ENCODE measurements at places on chromosomes 13 and 19.

DNA sequence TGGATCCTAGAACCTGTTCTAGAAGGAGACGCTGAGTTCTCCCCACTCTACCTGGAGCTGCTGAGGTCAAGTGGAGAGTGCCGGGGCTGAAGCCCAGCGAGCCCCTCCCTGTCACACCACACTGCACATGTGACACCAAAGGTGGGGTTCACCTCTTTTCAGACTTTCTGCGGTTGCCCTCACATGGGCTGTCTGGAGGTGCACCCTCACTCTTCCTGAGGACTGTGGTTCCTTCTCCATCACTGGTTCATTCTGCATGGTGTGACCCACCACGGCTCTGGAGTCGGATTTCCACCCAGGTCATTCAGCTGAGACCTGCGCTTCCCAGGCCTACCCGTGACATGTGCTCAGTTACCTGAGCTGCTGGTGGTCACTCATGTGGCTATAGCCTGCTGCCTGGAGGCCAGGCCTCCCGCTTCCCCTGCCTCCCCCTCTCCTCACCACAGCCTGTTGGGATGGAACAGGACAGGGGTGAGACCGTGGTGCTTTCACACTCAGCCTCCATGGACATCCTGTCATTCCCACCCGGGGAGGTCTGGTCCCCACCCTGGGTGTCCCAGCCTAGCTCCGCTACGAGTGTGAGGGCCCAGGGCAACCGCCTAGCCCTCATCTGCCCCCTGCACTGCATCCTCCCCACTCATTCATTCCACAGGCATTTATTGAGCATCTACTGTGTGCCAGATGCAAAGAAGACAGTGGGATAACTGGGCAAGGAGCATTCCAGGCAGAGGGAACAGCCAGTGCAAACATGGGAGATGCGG lies 605 bp upstream of the A1BG start:
- DNase-seq: no peak

DNA sequence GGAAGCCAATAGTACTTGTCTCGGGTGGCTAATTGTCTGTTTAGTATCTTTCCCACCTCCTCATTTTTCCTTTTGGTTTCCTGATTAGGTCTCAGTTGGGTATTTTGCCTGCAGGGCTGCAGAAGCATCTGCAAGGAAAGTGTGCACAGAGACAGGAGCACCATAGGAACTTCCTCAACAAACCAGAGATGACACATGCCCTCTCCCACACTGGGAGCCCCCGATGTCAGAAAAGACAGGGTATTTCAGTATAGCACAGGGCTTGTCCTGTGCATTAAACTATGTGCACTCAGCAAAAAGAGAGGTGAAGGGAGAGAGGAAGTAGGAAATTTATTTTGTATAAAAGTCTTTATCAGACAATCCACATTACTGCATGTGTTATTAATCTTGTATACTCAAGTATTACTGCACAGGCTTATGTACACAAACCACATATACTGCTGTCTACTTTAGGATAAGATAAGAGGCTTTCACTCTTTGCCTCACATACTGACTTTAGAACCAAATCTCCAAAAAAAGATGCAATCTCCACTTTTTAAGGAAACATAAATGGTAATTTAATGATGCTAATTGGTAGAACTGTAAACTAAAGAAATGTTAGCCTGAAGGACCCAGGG lies 501.0 kb downstream of the FOXO1 start:
- DNase-seq: no peak

DNA sequence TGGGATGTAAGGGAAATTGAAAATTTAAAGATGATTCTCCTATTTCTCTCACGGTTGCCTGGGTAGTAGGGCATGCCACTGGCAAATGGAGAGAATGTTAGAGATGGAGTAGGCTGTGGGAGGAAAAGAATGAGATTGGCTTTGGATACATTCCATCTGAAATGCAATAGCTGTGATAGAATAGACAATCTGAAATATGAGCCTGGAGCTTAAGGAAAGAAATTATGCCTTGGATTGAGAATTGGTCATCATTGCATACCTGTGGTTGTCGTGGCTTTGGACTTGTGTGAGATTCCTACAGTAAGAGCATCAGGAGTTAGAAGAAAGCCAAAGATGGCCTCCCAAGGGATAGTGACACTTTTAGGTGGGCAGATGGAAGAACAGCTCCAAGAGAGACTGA lies 305.1 kb upstream of the SLC10A2 start:
- no peak for DNase-seq

DNA sequence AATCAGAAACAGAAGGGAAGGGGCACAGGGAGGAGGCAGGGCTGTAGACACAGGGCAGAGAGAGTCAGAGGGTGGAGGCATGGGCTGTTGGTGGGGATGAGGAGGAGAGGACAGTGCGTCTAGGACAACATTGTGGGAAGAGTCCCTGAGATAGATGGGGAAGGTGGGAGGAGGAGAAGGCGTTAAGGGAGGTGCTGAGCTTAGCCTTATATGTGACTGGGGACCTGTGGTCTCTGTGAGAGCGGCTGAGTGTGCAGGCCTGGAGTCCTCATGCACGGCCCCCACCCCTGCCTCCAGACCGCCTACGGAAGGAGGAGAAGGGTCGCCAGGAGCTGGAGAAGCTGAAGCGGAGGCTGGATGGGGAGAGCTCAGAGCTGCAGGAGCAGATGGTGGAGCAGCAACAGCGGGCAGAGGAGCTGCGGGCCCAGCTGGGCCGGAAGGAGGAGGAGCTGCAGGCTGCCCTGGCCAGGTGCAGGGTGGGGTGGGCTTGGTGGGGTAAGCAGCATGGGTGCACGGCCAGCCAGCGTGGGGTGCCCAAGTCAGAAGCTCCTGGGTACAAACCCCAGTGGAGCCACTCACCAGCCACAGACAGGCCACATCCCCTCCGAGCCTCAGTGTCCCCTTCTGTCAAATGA lies 56.8 kb downstream of the KCNC3 start:
- DNase-seq: no peak

- no peak for DNase-seq
Observed at GRCh38 chr13:85508683-85509329, 290.4 kb downstream of the SLITRK6 start.

GRCh38 chr13:32403108-32403507 lies 24.8 kb downstream of the N4BP2L1 start:
- DNase-seq: no peak

DNA sequence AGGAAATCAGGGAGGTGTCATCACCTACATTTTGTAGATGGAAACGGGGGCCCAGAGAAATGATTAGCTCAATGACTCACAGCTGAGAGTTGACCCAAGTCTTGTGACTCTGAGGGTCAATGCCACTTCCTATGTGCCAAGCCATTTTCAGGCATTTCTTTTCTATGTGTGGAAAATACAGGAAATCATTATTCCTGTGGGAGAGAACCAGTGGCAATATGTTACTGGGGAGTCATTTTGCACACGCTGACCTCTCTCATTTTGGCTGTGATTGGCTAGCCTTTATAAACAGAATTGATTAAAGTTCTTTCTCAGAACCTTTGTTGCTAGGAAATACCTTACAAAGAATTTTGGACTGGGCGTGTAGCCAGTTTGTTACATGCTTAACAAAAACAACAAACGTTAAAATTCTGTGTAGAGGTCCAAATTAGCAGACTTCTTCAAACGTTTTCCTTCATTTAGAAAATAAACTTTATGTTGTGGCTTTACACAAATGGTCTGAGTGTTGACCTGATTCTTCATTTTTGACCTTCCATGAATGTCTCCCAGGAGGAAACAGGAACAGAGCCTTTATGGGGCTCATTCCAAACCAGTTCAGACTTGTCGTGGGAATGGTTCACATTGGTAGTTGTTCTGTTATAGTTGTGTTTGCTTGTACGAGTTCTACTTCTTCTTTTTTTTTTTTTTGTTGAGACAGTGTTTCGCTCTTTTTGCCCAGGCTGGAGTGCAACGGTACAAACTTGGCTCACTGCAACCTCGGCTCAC lies 11.4 kb downstream of the PCCA start:
- DNase-seq: no peak

DNA sequence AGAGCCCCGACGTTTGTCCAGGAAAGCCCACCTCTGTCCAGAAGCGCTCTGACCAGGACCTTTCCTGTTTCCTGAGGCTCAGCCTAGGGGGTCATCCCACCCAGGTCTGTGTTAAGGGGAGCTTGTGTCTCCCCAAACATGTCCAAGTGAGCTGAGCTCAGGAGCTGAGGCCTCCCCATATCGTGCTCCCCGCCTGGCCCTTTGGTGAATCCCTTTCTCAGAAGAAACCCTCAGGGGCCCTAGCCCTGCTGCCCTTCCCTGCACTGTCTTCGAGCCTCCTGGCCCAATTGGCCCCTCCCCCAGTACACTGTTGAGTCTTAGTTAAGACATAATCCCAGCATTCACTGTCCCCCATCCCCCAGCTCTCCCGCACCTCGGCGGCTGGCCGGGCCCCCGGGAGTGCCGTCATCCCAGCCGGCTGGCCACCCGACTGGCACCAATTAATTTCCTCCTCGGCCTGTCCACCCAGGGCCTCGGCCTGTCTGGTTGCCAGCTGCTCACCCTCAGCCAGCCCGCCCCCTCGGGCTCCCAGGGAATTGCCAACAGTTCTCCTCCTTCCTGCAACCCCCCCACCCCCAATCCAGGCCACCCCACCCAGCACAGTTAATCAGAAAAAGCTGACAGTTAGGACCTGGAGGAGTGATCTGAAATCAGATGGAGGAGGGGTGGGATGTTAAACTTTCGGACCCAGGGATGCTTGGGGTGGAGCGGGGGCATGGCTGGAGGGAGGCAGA lies 13.6 kb downstream of the IER2 start:
- DNase-seq: no peak

DNA sequence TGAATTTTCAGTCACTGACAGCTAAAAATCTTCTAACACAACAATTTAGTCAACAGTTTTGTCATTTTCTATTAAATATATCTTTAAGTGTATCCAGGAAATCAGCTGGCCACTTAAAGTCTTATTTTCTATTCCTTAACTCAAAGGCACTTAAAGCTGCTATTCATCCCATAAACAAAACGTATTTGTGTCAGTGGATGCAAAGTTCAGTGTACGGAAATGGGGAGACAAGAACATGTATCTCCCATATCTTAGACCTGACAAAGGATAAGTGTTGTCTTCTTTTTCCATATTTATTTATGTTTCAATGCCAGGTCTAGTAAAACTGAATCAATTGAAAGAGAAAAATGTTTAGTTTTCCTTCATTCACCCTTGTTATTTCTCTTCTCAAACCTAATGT lies 409.8 kb upstream of the KLHL1 start:
- DNase-seq: no peak

DNA sequence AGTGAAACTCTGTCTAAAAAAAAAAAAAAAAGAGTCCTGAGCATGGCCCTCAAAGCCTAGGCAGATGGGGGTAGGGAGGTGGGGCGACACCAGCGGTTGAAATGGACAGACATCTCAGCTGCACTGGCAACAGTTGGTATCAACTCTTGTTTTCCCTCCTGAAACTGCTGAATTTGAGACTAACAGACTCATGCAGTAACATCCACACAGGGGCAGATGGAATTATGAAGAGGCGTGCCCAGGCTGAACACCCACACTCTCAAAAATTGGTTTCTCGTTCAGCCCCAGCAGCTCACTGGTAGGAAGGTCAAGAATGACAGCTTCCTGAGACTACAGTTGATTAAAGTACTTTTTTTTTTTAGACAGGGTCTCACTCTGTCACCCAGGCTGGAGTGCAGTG lies 24.1 kb downstream of the PBX4 start:
- no peak for DNase-seq

- DNase-seq: no peak
Observed at GRCh38 chr13:48810013-48810412, 156.3 kb downstream of the CYSLTR2 start.

GRCh38 chr13:100714478-100714877 lies 39.9 kb upstream of the TMTC4 start:
- no peak for DNase-seq

- DNase-seq: no peak
Observed at GRCh38 chr13:86974995-86975328, 696.2 kb upstream of the SLITRK5 start.

DNA sequence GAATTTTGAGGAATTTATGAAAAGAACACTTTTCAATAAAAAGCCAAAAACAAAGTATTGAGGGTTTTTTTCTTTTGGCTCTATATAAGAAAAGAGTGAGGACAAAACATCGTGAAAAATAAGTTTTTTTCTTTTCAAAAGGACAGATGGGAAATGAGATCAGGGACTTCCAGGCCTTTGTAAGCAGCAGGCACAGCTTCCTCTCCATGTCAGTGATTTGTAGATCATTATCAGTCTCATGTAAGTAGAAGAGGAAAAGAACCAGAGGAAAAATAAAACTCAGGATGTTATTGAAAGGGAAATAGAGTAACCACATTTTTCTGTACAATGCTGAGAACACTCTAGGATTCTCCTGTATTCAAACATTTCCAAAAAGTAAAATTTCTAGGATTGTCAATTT lies 29.9 kb downstream of the DOCK9 start:
- no peak for DNase-seq

GRCh38 chr13:65959305-65959704 lies 1270.8 kb downstream of the PCDH9 start:
- no peak for DNase-seq

DNA sequence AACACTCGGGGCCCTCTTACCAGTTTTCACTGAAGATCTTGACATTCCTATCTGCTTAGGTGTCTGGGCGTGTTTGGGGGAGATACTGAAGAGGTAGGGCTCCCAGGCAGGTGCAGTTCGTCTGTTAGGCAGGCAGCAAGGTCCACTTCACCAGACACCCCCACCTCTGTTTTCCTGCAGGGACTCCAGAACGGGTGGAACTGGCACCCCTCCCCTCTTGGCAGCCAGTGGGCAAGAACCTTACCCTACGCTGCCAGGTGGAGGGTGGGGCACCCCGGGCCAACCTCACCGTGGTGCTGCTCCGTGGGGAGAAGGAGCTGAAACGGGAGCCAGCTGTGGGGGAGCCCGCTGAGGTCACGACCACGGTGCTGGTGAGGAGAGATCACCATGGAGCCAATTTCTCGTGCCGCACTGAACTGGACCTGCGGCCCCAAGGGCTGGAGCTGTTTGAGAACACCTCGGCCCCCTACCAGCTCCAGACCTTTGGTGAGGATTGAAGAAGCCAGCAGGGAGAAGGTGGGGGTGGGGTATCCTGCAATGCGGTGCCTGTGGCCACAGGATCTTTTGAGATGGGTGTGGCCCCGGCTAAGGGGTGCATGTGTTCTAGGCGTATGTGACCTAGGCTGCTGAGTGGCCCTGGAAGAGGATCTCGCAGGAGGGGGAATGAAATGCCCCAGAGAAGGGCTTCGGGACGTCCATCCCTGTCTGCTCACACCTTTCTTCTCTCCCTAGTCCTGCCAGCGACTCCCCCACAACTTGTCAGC lies 3.3 kb upstream of the ICAM4 start:
- DNase-seq: no peak

- no peak for DNase-seq
Observed at GRCh38 chr19:47340477-47341208, 8.5 kb upstream of the DHX34 start.

DNA sequence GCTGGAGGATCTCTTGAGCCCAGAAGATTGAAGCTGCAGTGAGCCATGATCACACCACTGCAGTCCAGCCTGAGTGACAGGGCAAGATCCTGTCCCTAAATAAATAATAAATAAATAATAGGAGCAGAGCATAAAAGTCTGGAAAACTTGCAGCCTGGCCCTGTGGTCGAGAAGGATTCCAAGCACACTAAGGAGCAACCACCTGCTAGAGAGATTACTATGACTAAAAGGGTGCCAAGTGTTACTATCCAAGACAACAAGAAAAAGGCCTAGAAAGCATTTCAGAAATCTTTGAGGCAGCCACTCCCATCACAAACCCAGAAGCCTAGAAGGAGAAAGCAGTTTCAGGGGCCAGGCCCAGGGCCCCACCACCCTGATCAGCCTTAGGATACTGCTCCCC lies 46.1 kb downstream of the LHFPL6 start:
- DNase-seq: no peak

GRCh38 chr13:33034882-33035520 lies 18.8 kb downstream of the KL start:
- DNase-seq: no peak

GRCh38 chr19:22832031-22832762 lies at the start of gene ZNF723:
Gene ZNF723, plus strand, starts transcription at chr19:22832291. Its CDS starts 89 bp downstream, at chr19:22832380.
- no peak for DNase-seq

GRCh38 chr13:25157681-25158080 lies 14.4 kb downstream of the AMER2 start:
- DNase-seq: no peak
